ENCODE measurements at places on chromosomes 12 and 14.

DNA sequence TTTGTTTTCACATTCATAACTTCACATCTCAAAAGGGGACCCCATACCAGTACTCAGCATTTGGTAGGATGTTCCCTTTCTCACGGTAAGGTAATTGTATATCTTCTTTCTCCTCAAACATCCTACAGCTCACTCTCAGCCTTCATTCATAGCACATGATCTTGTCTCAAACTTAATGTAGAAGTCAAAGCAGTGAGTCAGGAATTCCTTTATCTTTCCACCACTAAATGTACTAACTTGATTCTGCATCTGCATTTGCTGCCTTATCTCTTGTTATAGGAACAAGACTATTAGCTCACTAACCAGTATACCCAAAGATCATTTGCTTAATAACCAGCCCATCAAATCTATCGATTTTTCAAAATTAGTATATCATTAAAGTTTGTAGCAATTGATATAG is 22.9 kb downstream of the CPSF2 start:
- DNase-seq, result no peak

GRCh38 chr12:84696281-84696680 is 216.3 kb downstream of the SLC6A15 start:
- no peak for DNase-seq

DNA sequence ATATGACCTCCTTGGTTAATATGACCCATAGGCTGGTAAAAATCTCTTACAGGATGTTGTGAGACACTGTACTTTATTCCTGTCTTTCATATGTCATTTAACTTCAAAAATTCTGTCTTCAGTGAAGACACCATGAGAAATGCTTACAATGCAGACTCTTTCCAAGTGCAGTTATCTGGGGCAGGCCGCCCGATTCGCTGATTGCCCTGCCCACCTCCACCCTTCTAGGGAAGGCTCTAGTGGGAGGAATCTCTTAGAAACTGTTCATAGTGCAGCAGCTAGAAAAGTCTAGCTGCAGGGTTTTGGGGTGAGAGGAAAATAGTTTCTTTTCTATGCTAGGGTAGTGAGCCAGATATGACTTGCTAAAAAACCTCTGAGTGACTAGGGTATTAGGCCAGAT is 15.0 kb upstream of the CIPC start:
- DNase-seq, result no peak

GRCh38 chr12:56749359-56749758 is 2.8 kb downstream of the PRIM1 start:
- DNase-seq, result no peak

DNA sequence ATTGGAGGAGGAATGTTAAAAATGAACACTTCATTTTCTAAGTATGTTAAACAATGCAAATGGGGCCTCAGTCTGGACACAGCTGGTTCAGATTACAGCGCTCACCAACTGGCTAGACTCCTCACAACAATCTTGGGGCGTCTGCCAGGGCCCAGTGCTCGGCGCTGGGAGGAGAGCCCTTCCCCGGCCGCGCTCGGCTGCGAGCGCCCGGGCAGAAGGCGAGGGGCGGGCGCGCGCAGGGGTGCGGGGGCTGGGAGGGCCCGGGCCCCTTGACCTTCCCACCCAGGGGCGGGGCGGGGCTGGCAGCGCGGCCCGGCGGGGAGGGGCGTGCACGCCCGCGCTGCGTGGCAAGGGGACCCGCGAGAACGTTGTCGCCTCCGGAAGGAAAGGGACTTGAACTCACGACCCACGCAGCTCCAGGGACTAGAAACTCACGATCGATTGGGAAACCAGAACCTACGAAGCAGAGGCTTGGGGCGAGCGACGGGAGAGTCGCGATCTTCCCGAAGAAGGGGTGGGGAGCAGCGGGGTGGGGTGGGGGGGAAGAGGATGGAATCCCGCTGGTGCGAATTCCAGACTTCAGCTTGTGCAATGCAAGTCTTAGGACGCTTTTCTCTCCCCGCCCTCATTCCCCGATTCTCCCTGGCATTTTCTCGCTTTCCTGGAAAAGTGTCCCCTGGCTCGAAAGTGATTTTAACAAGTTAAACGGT is at the start of gene FBLN5:
FBLN5 (minus strand) TSS at position 220 of the 710 bp plus-strand sequence. CDS start 465 bp downstream, outside the sequence.
- peak; percentile 18 for DNase-seq

DNA sequence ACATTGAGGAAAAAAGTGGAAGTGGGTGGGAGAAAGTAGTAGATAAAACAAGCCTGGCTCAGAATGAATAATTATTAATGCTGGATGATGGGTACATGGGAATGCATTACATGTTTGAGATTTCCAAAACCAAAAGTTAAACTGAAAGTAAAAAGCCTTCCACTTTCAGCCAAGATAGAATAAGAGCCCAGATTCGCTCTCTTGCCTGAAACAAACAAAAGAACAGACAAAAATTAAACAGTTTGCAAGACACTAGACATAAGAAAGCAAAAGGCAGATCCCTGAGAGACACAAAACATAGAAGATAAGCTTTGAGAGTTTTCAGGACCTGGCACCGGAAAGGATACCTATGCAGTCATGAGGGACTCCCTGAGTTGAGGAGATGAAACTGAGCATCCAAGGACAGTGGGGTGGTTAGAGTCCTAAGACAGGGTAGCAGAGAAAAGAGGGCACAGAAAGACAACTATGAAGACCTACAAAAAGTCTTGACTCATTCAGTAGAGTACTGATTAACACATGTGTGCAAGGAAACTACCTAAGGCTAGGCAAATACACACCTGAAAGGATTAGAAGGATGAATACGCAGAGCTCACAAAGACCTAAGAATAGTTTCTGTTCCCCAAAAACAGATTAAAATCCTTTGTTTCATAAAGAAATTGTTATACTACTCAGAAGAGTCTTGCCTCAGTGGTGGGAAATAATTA is 54.1 kb downstream of the CEP83 start:
- no peak for DNase-seq

GRCh38 chr14:96511667-96512066 is 9.5 kb downstream of the PAPOLA start:
- no peak for DNase-seq

DNA sequence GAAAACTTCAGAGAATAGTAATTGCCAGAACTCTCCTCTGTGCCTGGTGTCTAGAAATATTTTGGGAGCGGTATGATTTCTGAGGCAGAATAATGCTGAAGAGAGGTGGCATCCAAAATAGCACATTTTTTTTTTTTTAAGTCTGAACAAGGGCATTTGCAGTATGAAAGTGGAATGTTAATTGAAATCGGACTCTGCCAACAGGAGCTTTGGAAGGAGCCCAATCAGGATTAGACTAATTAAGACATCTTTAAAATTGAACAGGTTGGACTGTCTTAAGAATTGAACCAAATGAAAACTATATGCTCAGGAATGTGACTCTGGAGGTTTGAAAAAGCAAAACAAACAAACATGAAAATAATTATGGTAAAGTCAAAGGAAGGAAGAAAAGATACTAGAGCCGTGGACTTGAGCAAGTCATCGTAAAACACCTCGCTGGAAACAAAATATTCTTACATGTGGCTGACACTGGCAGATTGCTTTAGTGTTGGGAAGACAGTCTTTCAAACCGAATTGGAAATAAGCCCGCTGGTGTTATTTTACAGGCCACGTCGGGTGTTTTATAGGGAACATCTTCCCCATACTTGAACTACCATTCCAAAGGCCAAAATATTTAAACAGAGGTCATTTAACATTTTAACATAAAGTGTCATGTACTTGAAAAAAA is 436.3 kb downstream of the VRK1 start:
- DNase-seq, result no peak

- DNase-seq, result no peak
These were observed 17.6 kb upstream of the STK38L start for GRCh38 chr12:27226407-27226929.

- no peak for DNase-seq
These were observed 104.6 kb downstream of the BICD1 start for GRCh38 chr12:32211066-32211899.

GRCh38 chr12:14185427-14186192 is 179.9 kb upstream of the ATF7IP start:
- no peak for DNase-seq

GRCh38 chr12:26086936-26087335 is 37.9 kb downstream of the BHLHE41 start:
- no peak for DNase-seq

- no peak for DNase-seq
These were observed 907 bp upstream of the EFS start for GRCh38 chr14:23365732-23366425.

DNA sequence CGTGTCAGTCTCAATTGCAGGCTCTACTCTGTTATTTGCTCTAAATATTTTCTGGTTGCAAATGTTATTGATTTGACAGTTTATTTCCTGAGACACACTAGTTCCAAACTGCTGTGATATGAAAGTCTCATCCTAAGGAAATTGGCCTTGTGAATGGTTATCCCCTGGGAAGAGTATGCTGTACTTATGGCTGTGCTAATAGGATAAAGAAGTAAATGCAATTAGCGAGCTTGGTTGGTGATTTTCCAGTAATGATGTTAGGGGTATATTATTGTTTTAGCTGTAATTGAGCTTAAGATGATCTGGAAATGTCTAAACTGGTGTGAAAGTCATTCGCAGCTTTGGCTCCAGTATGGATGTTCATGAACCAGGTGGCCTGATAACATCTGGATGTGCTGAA is 197.9 kb downstream of the SUDS3 start:
- DNase-seq, result no peak

- no peak for DNase-seq
These were observed 4.4 kb downstream of the BLTP3B start for GRCh38 chr12:100138048-100138802.

DNA sequence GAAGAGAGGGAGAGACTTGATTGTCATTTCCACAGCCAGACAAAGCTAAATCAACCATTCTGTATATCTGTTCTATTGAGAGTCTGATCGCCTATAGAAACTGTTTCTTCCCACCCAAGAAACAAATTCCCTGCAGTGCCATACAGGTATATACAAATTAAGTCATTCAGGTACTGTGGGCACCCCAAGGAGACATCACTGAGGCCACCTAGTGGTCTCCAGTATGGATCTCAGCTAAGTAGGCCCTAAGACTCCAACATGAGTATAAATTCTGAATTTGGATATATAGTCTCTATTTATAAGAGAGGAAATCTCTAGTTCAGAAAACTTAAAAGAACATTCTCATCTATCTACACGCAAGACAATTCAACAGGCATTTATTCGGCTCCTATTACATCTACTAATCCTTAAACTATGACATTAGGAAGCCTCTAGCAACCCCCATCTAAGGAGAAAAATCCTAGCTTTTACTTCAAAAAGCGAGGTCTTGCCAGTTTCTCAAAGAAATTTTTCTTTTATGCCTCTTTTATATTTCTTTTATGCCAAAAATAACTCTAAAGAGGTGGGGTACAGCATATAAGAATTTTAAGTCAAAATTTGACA is 62.6 kb downstream of the DCAF5 start:
- DNase-seq, result no peak

DNA sequence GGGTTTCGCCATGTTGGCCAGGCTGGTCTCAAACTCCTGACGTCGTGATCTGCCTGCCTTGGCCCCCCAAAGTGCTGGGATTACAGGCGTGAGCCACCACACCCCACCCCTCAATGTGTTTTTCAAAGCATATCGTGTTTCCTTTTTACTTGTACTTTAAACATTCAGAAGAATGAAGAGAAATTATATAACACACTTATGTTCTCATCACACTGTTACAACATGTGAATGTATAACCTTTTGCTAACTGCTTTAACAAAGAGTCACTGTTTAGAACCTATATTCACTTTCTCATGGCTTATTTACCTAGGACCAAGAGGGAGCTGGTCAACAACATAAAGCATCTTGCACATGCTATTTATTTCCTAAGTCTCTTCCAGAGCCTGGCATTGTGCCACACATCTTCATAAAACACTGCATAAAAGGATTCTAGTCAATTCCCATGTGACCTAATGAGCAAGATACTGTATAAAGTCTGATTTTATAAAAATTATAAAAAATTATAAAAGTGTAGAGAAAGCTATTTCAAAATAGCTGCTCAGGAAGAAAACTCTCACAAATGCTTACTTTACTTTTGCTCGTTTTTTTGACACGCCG is 16.0 kb upstream of the ACTR6 start:
- no peak for DNase-seq

DNA sequence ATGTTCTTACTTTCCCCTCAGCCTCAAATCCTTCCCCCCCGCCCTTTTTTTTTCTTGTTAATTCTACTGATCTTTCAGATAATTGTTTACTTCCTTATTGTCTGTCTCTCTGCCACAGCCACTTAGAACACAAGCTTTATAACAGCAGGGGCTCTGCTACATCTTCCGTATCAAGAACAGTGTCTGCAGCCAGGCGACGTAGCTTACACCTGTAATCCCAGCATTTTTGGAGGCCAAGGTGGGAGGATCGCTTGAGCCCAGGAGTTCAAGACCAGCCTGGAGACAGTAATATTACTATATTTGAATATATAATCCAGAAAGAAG is 5.4 kb downstream of the SOS2 start:
- DNase-seq, result no peak

DNA sequence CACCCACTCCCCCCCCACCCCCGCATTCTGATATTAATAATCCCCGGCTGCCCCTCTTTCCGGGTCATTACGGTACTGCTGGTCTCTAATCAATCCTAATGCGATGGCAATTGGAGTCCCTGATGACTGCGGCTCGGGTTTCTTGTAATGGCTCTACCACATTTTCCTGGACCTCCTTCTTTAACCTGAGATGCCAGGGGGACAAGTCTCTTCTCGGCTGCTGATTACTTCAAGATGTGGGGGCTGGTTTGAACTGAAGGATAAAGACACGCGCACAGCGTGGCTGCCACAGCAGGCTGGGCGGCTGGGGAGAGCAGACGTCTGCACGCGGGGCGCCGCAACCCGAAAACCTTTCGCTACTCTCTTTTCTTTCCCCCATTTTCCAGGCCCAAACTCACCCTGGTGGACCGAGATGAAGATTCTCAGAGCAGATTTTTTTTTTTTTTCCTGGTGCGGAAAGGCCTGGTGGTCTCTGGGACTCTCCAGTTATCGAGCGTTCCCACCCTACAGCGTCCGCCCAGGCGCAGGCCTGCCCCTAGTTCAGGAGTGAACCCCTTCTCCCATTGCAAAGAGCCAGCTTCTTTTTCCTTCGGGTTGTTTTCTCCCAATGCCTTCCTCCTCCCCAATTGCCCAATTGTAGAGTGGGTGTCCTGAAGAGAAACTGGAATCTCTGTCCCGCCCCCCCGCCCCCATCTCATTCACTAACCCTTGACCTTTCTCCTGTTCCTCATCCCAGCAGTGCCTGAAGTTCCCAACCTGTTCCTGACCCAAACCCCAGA is 6.0 kb upstream of the SIX1 start:
- DNase-seq, result no peak

DNA sequence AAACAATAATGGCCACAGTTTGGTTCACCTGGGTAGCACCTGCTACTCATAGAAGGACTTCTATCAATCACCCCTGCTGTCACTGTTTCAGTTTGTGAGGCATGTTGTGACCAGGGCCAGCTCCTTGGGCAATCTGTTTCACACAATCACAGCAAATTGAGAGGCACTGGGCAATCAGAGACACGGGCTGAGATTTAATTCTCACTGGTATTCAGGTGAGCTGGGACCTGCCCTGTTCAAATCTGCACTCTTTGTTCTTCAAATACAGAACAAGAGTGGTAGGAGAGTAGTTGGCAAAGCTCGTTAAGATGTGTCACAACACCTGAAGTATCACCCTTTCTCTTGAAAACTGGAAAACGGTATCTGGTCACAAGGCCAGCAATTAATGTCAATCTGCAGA is 57.8 kb upstream of the NAP1L1 start:
- no peak for DNase-seq

Data from activated gamma-delta T cell (primary cell).